ENCODE measurements at places on chromosomes 7 and 10.

DNA sequence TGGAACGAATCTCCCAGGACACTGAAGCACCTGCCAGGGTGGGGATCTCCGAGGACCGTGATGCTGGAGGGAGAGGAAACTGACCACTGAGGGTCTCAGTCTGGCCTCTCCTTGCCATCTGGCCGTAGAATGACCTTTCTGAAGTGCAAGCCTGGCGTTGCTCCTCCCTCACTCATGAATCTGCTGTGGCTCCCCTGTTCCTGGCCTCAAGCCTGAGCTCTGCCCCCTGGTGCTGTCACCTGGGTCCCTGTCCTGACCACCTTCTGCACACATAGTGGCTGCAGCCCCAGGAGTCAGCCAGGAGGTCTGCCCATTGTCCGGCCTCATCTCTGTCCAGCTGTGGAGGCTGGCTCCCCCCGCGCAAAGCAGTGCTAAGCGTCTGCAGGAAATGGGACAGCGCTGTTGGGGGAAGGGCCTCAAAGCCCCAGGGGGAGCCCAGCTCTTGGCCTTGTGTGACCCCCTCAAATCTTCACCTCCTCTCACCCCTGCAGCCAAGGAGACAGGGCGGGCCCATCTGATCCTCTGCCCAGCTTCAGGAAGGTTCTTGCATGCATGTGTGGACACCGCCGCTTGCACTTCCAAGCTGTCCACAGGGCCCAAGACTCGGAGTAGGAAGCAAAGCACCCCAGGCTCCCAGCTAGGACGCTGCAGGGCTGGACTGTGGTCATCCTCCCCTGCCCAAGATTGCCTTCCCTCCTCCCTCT is 65.7 kb downstream of the MYL10 start:
- DNase-seq: no peak

DNA sequence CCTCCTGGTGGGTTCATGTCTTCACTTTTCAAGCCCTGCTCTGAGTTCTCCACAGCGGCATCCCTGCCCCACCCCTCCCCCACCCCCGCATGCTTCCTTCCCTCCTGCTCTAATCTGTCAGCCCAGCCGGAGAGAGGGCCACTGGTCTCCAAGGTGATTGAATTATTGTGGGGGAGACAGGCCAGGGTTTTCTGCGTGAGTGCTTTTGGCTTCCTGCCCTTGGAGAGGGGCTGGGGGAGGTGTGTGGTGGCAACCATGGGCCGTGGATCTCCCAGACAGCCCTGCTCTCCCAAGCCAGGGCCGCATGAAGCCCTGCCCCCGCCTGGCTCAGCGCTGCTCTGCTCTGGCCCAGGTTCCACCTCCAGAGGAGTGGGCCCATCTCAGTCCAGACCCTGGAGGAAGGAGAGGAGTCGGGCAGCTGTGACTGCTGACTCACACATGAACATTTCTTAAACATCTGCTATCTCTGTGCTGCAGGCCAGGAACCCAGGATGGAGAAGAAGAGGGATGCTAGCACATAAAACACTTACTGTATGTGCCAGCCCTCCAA is 109.9 kb downstream of the ZMIZ1 start:
- no peak for DNase-seq

GRCh38 chr7:150946421-150947240 is 31.5 kb downstream of the KCNH2 start:
- peak; percentile 36 for DNase-seq

DNA sequence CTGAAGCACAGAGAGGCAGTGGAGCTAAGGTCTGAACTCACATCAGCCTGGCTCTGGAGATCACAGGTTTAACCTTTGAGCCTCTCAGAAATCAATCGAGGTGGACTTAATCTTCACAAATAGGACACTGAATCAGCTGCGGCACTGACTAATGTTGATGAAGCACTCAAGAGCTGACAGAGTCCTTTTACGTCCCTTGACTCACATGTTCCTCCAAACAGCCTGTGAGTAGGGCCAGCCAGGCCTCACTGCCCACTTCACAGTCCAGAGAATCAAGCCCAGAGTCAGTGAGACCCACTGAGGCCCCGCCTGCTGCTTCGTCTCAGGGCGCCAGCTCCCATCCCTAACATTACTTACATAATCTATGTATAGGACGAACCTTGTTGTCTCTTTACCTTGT is 63.1 kb downstream of the TNS3 start:
- no peak for DNase-seq

DNA sequence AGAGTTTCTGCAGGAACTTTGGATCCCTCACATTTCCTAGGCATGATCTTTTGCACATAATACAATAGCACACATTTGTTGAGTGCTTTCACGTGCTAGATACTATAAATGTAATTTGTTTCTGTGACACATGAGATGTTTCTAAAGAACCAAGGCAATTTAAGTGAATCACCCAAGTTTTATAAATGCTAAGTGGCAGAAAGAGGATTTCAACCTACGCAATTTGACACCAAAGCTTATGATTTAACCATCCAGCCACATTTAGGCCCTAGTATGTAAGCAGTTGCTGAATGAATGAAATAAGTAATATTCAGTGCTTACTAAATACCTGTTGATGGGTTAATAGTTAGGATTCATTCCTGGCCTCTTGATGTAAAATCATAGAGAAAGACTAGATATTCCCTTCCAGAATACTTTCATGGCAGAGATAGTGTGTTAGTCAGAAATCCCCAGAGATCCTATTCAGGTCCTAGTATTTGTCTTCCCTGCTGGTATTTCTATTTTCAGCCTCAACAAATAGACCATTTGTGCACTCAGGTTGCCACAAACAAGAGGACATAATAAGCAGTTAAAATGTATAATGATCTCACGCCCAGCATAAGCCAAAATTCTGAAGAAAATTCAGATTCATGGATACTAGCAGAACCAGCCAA is 572.6 kb downstream of the IPMK start:
- no peak for DNase-seq

DNA sequence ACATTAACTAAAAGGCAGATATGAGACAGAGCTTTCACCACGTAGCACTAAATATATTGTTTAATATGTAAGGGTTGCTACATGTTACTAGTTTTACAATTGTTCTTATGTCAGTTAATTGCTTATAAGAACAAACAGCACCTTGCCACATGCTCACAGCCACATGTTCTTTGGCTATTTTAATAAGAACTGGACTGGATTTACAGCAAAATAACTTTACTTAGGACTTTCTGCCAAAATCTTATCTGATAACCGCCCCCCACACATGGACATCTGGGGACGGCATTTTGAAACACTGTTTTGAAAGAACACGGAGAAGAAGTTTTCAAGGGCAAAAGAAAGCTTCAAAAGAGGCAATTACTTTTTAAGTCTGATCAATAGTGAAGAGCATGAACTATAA is 45.3 kb downstream of the JAZF1 start:
- no peak for DNase-seq

- no peak for DNase-seq
These were observed 26.2 kb upstream of the SLF2 start for GRCh38 chr10:100886521-100886920.

DNA sequence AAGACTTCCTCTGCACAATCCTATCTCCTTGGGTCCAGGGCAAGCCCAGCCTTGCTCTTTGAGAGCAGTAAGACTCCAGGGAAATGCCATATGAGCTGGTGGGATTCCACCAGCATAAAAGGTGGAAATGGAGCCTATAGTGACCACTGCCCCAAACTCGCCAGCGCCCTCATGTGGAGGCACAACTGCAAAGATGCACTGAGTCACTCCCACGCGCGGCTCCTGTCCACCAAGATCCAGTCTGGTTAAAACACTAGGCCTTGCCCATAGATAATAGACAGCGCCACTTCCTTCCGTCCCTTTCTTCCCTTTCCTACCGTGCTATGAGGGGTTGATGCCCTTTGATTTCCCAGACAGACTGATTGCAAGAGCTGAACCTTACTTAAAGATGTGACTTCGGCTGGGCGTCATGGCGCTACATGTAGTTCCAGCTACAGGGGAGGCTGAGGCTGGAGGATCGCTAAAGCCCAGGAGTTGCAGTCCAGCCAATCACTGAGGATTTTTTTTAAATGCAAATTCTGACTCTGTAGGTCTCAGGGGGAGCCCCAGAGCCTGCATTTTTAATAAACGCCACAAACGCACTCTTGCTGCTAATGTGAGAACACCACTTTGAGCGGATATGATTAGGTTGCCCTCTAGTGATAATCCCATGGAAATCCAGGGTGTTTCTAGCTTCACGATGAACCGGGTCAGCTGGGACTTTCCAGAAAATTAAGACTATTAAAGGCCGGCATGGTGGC is 136.5 kb downstream of the EPC1 start:
- no peak for DNase-seq

DNA sequence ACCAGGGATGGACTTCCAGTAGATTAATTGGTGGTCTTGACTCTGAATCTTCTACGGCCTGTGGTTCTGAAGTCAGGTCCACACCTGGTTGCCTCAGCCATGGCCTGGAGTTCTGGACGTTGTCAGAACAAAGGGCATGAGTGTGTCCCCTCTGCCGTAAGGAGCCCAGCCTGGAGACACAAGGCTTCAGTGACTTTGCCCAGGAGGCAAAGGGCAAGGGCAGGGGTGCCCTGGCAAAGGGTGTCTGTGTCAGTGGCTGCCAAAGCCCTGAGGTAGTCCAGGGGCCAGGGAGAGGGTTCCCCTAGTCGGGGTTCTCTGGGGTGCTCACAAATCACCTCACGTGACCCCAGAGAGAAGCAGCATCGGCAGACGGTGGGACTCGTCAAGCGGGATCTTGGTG is 273.2 kb upstream of the ZNF32 start:
- DNase-seq: no peak

GRCh38 chr7:26321435-26321834 is 29.8 kb downstream of the SNX10 start:
- DNase-seq: no peak

DNA sequence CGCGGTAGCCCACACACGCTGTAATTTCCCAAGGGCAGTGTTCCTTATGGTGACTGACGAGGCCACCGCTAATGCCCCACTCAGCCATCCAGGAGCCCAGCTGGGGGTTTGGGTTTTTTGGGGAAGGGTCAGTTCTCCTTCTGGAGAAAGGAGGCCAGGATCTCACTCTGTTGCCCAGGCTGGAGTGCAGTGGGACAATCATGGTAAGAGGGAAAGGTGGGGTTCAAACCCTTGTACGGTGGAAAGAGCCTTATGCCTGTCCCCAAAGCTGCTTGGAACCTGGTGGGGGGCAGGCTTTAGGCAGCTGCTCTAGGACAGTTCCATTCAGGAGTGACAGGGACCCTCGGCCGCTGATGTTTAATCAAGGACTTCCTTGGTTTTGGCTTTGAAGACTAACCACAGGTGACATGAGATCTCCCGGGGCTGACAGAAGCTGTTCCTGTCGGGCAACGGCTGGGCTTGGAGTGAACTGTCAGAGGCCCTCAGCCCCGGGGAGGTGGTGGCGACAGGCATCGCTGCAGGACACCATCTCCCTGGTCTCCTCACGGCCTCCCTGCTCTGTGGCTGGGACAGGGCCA is 84.5 kb downstream of the CARD11 start:
- DNase-seq: peak; percentile 13

DNA sequence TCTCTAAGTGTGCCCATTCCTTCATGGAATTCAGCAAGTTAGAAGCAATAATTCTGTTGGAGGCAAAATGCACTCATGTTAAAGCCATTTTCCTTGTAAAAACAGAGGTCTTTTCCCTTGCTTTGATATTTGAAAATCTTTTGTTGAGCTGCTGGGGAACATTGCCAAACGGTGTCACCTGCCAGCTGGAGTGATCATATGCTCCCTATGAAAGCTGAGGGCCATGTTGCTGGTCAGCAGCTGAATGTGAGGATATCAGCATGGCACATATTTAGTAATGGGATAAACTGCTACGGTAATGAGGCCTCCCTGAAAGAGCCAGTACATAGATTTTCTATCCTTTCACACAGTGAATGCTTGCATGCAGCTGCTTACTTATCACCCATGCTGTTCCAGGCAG is 224.3 kb downstream of the THSD7A start:
- DNase-seq: no peak

DNA sequence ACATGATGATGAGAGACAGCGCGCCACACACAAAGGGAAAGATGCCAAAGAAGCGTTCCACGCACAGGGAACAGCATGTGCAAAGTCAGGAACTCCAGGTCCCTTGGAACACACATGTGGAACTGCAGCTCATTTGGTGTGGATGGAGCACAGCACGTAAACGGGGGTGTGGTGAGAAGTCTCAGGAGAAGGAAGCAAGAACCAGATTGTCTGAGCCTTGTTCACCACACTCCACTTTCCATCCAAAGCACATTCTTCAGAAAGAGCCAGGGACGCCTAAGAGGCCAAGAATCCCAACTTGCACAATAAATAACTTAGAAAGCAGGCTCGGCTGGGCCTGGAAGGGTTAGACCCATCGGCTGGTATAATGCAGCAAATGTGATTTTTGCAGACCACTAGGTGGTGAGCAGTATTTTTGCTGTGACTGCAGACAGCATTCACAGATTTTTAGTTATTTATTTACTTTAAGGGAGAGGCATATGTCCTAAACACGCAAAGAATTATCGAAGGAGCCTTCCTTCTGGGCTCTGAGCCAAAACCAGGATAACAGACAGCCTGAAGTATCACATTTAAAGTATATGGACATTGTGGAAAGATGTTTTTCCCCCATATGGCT is 27.9 kb upstream of the ASCC1 start:
- peak; percentile 55 for DNase-seq

DNA sequence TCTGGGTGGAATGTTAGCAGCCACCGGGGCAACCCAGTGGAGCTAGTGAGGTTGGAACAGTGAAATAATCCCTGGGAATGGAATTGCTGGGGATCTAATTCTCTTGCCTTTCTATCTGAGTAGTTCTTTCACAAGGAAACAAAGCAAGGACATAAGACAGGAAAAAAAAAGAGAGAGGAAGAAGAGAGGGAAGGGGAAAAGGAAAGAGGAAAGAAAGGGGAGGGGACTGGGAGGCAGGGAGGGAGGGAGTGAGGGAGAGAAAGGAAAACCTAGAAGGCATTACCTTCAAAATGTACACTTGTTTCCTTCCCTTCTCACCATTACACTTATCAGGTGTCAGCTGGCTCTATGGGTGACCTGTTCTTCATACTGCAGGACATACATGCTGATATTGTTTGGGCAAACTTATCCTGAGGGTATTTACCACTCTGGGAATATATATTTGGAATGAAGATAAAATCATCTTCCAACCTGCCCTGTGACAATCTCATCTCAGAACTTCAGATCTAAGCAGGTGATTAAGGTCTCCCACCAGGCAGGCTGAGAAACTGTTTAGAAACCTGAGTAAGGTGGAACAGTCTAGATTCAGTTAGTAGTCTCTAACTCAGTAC is 50.0 kb upstream of the KCNIP2 start:
- DNase-seq: no peak

DNA sequence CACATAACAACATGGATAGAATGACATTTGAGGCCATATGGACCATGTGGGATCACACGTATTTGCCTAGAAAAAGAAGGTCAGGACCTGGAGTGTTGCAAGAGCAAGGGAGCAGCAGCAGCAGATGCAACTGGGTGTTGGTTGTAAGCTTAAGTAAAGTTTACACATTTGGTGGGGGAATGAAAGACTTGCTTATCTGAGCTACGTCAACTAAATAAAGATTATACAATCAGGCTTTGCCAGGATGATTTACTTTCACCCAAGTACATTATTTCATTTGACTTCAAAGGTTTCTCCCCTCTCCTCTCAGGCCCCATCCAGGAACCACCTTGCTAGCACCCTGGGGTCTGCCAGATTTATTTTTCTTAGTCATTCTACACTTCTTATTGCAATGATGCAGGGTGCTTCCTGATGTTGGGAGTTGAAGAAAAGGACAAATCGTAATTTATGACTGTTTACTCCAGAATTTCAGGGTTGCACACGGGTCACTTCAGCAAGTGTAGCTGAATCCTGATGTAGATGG is 591.9 kb upstream of the IGFBP3 start:
- DNase-seq: no peak

GRCh38 chr10:107728807-107729206 is 564.3 kb upstream of the SORCS1 start:
- no peak for DNase-seq

All from mesothelial cell of epicardium (in vitro differentiated cells).